ENCODE measurements at places on chromosomes 13 and 19. TPM values are rescaled to one million over a fixed set of nuclear protein-coding genes. Genes with fewer than 3 reads are reported as not detected.

FCHO1 gene
- 0.43 TPM for total RNA-seq

C19orf25 gene
- total RNA-seq: 20.3 TPM

ZNF540 gene
- 1.2 TPM for total RNA-seq

C19orf81 gene
- not detected for total RNA-seq

RFPL4AL1 gene
- total RNA-seq: not detected

IZUMO2 gene
- not detected for total RNA-seq
